ENCODE measurements at places on chromosomes 12 and 14.

DNA sequence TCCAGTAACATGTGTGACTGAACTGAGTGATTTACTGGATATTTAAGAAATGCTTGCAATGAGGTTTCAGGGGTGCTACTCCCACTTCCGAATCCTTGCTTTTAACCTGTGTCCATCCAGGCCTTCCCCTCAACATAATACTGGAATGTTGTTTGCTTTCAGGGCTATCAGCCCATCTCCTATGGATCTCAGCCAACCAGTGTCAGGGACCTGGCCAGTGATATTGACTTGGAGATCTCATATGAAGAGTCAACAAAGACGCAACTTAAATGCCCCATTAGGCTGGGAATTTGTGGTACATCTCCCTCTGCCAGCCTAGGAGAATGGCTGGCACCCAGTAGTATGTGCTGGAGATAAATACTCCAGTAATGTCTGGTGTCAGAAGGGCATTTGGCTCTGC is 889 bp upstream of the IFT43 start:
- DNase-seq: no peak

DNA sequence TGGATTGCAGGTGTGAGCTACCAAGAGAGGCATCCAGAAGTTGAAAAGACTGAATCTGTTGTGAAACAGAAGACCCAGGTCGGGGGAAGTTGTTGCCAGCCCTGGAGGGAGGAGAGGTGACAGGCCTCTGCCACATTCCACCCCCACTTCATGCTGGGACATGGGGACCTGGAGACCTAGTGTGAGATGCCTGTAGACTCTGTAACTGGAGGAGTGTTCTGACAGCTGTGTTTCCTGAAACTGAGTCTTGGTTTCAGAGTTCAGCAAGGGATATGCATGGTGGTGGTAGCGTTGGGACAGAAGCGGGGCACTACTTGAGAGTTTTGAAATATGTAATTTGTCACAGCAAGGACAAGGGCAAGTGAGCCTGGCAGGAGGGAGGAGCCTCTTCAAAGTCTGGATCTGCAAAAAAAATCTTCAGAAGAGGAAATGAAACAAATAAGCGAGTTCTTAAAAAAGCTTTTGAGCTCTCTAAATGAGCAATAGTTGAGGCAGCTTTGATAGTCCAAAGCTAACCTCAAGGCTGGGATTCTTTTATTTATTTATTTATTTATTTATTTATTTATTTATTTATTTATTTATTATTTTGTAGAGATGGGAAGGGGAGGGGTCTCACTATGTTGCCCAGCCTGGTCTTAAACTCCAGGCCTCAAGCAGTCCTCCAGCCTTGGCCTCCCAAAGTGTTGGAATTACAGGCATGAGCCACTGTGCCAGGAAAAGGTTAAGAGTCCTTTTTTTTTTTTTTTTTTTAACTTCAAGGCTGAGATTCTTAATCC is 58.9 kb upstream of the EEA1 start:
- DNase-seq: no peak

- DNase-seq: no peak
These were observed 211.5 kb upstream of the C14orf180 start for GRCh38 chr14:104367866-104368750.

DNA sequence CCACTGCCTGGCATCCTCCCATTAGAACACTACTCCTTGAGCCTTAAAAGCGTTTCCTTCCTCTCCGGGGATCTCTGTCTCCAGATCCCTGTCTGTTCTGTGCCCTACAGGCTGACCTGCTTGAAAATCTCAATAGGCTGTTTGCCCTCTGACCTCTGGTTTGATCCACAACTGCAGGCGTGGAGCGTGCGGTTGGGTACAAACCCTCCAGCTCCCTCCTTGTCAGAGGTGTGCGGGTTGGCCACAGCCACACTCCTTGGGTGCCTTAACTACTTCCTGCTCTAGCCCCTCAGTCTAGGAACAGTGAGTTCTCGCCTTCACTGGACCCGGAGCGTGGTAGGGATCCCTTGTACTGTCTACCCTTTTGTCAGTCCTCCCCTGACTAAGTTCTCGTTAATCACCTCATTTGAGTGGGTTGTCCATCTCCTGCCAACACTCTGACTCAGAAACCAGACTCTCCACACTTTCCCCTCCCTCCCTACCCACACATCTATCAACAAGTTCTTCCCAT is 33.1 kb downstream of the CMKLR1 start:
- DNase-seq: no peak

DNA sequence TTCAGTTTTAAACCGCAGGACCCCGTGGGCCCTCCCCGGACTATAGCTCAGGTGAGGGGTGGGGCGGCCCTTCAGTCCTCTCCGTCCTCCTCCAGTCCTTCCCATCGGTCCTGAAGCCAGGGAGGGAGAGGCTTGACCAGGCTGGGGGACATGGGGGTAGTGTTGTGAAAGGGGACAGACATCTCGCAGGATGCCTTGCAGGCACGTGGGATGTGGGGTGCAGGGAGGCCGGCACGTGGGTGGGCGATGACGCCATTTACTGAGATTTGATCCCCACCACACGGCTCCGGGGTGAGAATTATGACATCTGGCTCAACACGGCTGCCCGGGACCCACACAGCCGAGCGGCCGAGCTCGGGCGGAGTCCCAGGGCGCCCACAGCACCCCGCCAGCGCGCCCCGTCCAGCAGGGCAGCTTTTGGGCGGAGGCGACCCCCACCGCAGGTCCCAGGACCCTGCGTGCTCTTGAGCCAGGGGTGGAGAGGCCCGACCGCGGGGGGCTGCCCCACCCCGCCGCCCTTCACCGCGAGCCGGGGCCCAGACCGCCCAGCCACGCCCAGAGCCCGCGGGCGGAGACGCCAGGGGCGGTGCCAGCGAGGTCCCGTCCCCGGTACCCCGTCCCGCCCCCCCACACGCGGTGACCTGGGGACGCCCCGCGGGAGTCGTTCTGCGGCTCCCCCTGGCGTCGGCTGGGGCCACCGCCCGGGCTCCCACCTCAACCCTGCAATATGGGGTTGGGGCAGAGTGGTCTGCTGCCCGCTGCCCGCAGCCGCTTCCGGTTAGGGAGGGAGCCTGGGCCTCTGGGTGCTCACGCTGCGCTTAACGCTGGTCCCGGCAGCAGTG is 3.3 kb upstream of the EXOC3L4 start:
- DNase-seq: peak; percentile 38

GRCh38 chr14:69428289-69428998 is 30.0 kb downstream of the SLC39A9 start:
- no peak for DNase-seq

GRCh38 chr12:2543801-2544200 is 251.0 kb upstream of the FKBP4 start:
- DNase-seq: no peak

DNA sequence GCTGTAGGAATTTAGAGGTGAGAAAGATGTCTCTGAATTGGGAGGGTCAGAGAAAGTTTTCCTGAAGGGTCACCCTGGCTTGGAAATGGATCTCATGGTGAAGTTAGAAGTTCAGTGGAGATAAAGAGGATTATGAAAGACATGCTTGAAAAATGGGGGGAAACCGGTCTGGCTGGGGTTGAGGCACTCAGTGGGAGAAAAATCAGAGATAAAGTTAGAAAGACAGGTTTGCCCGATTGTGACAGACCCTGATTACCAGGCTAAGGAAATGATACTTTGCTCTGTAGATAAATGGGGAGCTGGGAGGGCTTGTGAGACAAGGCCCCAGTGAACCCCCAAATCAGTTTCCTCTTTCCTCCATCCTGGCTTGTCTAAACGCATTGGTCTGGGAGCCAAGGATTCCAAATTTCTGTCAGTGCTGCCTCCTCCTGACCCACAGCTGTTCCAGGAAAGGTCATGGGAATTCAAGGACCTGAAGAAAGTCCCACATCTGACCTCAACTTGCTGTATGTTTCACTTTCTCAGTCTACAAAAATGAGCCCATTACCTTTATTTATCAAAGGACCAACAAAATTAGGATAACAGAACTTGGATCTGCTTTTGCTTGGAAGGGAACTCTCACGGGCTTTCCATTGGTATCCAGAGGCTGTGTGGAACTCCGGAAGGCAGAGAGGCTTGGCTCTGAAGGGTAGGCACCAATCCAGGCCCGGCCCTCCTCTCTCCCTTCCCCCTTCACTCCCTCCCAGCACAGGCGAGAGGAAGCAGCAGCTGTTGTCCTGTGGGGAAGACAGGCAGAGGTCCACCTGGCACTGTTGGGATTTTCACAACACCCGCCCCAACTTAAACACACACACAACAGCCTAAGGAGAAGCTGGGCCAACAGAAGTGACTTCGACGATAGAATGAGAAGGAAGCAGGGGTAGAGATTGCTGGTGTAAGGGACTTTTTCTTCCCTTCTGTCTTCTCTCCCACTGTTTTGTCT is 3.4 kb upstream of the RNASE7 start:
- no peak for DNase-seq

- DNase-seq: no peak
These were observed 240.3 kb upstream of the PLEKHG7 start for GRCh38 chr12:92462527-92462926.

GRCh38 chr12:89216211-89216952 is 135.9 kb downstream of the DUSP6 start:
- no peak for DNase-seq

DNA sequence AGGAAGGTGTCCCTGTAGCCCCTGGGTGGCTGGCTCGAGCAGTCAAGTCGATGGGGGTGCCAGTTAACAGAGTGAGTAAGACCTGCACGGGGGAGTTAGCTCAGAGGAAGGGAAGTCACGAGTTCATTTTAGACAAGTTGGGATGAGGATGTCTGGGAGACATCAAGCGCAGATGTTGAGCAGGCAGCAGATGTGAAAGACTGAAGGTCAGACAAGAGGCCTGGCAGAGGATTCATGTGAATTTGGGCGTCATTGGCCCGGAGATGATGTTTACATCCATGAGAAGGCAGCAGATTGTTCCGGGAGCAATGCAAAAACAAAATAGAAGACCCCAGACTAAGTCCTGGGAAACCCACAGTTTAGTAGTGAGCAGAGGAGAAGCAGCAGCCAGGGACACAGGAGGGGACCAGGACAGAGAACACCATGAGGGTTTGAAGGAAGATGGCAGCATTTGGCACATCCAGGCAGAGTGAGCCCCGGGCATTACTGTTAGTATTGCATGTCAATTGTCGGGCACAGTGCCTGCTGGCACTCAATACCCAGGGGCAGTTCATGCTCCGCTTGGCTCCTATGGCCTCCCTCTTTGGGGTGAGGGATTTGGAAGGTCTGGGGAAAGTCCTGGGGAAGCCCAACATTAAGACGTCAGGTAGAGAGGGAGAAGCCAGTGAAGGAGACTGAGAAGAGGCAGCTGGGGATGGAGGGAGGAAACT is 15.1 kb downstream of the LTBP2 start:
- DNase-seq: no peak

DNA sequence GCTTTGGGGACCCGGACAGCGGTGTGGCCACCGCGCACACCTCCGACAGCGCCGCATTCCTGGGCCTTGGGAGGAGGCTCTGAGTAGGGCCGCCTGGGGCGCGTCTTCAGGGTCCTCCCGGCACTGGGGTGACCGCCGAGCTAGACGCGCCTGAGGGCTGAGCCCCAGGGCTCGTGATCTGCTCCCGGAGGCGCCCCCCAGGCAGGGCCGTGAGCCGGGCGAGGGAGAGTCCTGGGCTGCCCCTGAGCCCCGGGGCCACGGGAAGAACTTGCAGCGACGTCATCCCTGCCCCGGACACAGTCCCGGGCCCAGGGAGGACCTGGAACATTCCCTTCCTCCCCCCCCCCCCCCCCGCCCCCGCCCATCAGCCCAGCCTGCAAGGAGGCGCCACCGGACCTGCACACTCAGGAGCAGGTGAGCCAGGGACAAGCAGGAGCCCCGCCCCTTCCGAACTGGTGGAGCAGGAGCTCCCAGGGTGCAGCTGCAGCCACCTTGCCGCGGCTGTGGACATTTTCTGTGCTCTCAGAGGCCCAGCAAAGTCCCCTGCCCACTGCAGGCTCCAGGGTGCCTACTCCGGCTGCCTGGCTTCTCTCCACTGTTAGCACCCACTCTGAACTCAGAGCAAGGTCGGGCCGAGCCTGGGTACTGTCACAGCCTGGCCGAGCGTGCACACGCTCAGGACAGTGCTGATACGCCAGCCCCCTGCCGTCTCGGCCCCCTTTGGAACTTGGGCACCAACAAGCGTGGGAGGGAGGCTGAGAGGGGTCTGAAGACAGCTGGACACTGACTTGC is 50.7 kb downstream of the A2M start:
- DNase-seq: peak; percentile 8

- DNase-seq: no peak
These were observed 5.4 kb downstream of the RAPGEF3 start for GRCh38 chr12:47753021-47754001.

DNA sequence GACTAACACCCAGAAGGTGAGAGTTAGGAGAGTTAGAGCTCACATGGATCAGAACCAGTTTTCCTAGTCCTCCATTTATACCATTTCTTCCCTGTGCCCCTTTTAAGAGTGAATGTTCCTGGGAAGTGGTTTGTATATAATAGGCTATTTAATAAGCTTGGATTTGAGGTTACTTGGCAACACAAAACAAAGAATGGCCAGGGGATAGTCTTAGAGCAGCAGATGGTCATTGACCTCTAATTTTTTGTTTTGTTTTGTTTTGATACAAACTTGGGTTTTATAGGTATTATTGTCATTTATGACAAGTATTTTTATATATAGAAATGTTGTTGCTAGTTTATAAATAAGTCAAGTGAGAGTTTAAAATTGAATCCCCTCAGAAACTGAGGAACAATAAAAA is 35.8 kb downstream of the VEZT start:
- no peak for DNase-seq

GRCh38 chr14:77746064-77746702 is 14.8 kb downstream of the SNW1 start:
- no peak for DNase-seq

- DNase-seq: no peak
These were observed 5.5 kb downstream of the CFAP73 start for GRCh38 chr12:113155060-113155459.

DNA sequence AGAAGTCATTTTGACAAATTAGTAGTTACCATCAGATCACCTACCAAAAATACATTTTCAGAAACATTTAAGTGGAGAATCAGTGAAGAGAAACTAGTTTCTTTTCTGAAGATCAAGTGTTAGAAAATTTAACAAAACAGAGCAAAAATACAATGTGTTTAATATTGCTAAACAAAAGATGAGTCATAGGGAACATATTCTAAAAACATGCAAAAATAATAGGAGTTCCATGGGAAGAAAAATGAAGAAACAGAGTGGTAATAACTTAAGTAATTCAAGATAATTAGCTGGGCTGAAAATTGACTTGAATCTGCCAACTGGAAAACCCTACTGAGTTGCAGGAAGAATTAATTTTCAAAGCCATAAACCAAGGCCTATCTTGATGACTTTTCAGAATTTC is 111.5 kb upstream of the KITLG start:
- no peak for DNase-seq

- DNase-seq: no peak
These were observed 3.9 kb upstream of the CMKLR1 start for GRCh38 chr12:108342985-108343384.

DNA sequence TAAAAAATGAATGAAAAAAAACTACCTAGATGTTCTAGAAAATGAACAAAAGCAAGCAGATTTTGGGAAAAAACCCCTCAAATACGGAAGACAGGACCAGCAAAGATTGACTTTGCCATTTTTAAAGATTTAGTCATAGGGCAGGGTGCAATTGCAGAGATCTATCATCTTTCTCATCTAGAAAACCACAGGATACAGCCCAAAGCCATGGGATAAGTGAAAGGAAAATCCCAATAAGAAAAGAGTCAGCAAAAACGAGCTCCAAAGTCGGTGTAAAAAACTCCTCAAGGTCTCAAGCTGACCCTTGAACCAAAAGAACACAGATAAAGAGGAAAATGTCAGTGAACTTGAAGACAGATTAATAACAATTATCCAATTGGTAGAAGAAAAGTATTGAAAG is 28.0 kb downstream of the CEP290 start:
- DNase-seq: no peak
